NB4 (cell line): ENCODE measurements at places on chromosomes 12 and 14.

- DNase-seq = no peak
These were observed 7.9 kb downstream of the MIA2 start for GRCh38 chr14:39241637-39242036.

DNA sequence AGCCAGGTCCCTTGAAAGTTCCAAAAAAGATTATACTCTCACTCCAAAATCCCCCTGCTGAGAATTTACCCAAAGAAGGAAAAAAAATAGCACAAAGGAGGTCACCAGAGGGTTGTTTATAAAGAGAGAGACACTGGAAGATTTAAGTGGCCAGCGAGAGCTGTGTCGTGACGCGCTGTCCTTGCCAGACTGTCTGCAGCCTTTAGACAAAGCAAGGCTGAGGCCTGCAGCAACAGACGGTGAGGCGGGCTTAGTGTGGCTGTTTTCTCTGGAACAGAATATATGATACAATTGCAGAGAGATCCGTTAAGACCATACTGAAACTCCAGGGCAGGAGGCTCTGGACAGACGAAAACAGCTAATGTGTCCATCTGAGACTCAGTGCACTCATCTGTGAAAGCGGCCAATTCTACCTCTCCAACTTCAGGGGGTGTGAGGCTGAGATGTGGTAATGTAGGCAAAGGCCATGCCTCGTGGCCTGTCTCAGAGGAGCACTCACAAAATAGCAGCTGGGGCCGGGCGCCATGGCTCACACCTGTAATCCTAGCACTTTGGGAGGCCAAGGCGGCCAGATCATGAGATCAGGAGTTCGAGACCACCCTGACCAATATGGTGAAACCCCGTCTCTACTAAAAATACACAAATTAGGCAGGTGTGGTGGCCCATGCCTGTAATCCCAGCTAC is 36.2 kb downstream of the ANAPC7 start:
- DNase-seq = no peak

DNA sequence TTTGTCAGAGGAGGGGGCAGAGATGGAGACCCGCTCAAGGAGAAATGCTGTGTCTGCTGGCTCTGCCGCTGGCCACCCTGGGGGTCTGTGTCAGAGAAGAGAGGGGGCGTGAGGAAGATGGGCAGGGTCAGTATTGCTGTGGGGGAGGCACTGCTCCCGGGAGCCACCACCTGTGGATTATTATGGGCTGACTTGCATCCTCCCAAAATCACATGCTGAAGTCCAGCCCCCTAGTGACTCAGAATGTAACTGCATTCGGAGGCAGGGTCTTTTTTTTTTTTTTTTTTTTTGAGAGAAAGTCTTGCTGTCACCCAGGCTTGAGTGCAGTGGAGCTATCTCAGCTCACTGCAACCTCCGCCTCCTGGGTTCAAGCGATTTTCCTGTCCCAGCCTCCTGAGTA is 12.3 kb downstream of the ABCD4 start:
- DNase-seq = peak; percentile 25

DNA sequence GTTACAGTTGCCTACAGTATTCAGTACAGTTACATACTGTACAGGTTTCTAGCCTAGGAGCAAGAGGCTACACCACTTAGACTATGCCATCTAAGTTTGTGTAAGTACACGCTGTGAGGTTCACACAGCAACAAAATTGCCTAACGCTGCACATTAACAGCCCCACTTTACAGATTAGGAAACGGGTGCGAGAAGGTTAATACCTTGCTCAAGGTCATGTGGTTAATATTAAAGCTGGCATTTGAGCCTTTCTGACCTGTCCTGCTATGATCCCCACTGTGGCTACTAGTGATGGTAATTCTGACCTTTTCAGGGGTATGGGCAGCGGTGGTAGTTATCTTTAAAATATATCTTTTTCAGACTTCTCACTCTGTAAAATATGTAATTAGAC is 20.9 kb downstream of the ACVR1B start:
- DNase-seq = peak; percentile 81

DNA sequence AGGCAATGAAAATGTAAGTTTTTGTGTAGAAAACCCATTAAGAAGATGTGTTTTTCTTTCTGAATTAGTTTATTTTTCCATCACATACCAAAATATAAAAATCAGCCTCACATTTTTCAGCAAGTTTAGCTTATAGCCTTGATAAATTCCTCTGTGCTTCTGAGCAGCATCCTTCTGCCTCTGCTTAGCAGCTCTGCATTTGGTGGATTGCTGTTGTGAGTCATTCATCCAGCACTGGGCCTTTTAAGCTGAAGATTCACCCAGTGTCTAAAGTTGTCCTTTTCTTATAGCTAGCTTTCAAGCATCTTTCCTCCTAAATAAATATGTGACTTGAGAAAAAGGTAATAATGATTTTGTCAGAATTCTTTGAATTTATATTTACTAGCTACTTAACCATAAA is 206.1 kb downstream of the PCNX1 start:
- DNase-seq = no peak

DNA sequence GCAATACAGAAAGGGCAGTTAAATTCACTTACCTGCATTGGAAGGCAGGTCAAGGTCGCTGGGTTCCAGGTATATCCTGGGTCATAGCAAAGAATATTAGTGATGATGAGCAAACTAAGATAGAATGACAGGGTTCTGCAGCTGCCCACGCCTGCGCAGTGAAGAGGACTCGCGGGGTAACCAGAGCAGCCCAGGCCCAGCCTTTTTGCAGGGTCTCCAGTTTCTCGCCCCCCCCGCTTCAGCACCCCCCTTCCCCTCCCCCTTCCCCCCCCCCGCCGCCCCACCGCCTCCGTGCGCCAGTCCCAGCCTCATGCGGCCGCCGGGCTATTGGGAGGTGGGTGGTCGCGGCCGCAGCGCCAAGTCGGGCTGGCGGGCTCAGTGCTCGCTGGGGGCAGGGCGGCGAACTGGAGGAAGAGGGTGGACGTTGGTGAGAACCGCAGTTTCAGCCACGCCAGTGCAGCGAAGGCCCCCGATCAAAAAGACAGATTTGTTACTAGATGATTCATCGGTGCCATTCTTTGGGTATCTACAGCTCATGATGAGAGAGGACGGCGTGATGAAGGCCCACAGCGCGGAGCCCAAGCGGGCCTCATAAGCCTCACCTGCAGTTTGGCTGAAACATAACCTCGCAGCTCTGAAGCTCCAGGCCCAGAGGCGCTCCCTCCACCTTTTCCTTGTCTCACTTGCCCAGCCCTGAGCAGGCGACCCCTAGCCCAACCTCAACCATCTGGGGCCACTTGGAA is 20.2 kb downstream of the SLC2A3 start:
- no peak for DNase-seq

GRCh38 chr14:75927564-75928087 is 54.2 kb downstream of the TGFB3 start:
- DNase-seq = no peak

DNA sequence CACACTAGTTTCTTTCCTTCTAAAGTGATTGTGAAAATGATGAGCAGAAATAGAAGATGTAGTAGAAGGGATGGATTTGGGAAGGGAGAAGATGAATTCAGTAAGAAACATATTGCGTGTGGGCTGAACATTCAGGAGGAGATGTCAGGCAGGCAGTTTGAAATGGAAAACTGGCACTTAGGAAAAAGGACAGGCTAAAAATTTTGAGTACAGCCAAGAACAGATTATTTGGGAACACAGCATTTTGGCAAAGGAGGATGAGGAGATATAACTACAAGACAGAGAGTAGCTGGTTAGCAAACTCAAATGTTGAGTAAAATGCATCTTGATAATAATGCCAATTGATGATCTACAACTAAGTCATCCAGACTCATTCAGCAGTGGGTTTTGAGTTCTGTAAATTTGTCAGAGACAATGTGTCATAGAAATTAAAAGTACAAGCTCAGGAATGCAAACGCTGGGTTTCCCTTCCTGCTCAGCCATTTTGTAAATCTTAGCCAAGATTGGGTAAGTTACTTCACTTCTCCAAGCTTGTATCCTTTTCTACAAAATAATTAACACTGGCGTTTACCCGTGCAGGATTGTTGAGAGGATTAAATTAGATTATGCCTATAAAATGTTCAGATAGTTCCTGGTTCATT is 255.0 kb downstream of the NAV3 start:
- no peak for DNase-seq

- no peak for DNase-seq
These were observed 133.8 kb upstream of the MGAT4C start for GRCh38 chr12:86389949-86390348.

GRCh38 chr12:51343201-51343600 is 3.3 kb downstream of the CELA1 start:
- no peak for DNase-seq

- DNase-seq = no peak
These were observed 143.6 kb downstream of the DYRK2 start for GRCh38 chr12:67792185-67792584.

DNA sequence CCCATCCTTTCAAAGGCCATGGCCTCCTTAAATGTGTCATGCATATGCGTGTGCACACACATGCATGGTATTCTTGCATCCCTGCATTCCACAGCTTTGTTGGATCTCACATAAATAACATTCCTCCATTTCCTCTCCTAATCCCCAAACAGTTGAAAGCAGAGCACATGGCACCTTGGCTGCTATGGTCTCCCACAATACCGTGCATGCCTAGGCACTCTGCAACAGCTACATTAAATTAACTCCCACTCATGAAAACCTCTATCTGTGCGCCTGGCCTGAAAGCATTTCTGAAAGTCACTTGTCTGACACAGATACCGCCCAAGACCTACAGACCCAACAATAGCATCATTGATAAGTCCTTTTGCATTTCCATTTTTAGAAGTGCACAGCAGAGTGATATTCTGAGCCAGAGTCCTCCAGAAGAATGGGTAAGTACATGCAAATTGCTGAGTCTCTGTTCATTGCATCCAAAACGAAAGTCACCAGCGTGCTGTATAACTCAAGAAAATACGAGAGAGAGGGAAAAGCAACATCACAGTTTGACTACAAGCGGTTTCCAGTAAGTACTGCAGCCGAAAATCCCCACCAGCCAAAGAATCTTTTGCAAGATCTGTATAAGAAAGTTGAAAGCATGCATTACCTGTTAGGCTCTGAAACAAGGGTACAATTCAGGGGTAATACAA is 436 bp downstream of the ASB2 start:
- DNase-seq = no peak

- DNase-seq = peak; percentile 9
These were observed 231.4 kb upstream of the RTL1 start for GRCh38 chr14:101134851-101135433.

- DNase-seq = peak; percentile 11
These were observed 36.9 kb upstream of the PRIMA1 start for GRCh38 chr14:93825235-93825553.

DNA sequence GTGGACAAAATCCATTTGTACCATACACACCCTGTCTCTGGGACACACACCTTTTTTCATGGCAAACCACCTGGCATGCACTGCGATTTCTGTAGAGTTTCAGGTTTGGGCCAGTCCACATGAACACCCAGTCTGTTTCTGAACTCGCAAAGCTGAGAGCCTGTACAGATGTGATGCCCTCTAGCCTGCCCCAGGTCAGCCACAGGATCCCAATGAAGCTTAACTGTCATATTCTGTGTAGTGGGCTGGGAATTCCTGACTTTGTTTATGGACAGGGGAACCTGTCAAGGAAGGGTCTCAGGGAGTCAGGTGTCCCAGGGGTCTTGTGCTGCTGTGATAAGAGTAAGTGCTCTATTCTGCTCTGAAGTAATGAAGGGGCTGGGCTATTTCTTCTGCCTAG is 39.8 kb downstream of the CPM start:
- DNase-seq = no peak

GRCh38 chr14:105346876-105347586 is 32.5 kb downstream of the PACS2 start:
- no peak for DNase-seq

DNA sequence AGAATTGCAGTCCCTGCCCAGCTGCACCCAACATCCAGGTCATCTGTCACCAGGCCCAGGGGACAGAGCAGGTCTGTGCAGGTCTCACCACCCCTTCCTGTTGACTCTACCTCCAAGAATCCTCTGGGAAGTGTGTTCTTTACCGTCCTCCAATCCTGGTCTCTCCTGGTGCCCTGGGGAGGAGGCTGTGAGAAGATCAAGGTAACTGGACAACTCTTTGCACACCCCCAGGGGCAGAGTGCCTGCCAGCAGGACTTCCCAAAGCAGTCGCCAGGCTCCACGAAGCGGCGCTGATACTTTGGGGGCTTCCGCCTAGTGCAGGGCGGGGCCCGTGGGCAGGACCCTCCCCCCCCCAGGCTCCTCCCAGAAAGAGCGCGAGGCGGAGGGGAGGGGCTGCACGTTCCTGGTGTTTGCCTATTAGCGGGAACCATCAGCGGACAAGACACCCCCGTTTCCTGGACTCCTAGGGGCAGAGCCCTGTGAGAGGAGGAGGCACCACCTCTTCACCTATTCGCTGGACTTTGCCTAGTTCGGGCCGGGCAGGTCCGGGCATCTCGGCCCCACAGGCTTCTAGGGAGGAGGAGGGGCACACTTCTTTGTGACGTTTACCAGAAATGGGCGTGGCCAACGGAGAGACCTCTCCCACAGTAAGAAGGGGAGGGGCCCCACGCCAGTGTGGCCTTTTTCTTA is 918.0 kb downstream of the AACS start:
- peak; percentile 8 for DNase-seq

DNA sequence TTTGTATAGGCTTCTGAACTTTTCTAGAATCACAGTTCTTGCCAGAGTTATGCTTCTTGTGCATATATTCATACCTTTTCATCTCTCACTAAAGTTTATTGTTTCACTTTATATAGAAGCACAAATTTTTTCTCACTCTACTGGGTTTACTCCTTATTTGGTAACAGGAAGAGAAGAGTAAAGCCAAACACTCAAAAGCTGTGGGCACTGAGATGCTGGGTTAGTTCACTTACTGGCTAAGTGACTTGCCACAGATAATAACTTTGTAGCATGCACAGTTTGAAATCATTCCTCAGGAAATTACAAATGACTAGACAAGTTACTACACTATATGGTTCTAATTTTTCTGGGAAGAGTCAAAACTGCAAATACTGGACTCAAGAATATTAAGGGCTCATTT is 7.8 kb downstream of the HIGD1C start:
- no peak for DNase-seq

GRCh38 chr14:75254381-75254822 is 24.2 kb upstream of the FOS start:
- no peak for DNase-seq

DNA sequence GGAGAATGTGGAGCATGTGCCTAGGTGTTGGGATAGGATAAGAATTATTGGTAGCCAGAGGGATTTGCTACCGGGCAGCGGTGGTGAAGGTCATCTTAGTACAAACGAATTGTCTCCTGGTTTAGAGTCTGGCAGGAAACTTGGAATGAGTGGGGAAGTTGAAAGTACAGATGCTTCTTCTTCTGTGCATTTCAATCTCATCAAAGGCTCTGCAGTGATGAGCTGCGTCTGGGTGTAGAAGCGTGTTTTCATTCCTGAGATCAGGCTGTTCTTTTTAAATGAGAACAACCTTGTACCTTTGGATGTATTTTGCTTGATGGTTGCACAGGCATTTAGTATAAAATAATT is 2.1 kb downstream of the WNK1 start:
- peak; percentile 18 for DNase-seq

DNA sequence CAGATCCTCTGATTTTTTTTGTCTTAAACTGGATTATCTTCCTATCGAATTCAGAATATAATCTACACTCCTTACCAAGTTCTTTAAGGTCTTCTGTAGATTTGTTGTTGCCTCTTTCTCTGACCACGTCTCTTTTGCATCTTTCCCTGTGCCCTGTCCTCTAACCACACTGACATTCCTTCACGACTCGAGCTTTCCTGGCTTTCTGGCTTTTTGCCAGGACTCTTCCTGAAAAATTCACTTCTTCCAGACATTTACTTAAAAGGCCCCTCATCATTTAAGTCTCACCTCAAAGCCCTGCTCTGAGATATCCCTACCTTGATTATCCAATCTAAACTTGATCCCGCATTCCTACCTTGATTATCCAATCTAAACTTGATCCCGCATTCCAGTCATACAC is 422.3 kb upstream of the DCN start:
- no peak for DNase-seq

GRCh38 chr14:67719866-67720265 is 18.2 kb downstream of the RDH12 start:
- DNase-seq = peak; percentile 15
